Ascending aorta (tissue), 2 donors: ENCODE measurements at places on chromosomes 1 and 21.

DNA sequence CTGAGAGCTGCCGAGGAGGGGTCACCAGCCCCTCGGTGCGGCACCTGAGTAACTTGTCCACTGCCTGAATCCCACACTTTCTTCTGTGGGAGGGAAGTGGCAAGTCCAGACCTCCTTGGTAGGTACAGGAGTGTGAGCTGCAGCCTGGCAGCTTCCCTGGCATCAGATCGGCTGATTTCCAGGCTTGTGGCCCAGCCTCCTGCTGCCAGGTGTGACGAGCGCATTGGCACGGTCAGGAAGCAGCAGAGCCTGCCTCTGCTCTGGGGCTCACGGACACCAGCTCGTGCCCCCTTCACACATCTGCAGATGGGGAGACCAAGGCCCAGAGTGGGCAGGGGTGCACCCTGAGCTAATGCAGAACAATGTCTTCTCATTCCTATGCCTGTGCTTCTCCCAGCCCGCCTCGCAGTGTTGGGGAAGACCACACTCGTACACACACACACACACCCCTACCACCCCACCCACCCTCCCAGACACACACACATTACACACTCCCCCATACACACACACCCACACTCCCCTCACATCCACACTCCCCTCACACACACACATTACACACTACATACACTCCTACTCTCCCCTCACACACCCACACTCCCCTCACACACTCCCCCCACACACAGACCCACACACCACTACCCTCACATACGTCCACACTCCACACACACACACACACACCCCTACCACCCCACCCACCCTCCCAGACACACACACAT, 33.1 kb upstream of the SELENON start:
- H3K36me3 ChIP-seq, result peaks cover 9% of the 10 kb centered on the region
- no peak overlapping the region for H3K27ac ChIP-seq
- H3K4me3 ChIP-seq, result no peak overlapping the region

DNA sequence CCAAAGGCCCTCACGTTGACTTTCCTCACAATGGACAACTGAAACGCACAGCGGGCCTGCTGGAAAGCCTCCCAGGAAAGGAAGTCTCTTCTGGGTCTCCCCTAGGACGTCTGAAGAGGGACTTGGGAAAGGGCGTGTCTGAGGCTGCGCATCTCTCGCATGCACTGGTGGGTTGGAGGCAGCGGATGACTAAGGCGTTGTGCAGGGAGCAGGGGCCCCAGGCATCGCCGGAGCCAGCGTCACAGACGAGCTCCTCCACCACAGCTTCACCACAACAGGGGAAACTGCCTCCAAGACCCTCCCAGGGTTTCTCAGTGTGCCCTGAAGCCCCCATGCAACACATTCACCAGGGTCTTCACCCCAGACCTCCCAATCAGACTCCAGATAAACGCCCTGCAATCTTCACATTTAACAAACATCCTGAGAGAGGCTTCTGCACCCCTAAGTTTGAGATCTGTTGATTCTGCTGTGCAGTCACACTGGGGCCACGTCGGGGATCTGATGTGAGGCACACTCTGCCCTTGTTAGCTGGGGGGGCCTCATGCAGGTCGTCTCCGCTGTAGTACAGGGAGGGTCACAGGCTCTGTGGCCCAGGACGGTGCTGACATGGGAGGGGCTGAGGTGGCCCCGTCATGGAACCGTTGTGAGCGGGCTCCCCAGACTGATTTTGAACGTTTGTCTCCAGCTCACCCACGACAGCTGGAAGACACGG, 7.0 kb upstream of the TFF1 start:
- no peaks in the 10 kb centered on the region for H3K27me3 ChIP-seq
- H3K4me3 ChIP-seq, result no peak overlapping the region
- no peaks in the 10 kb centered on the region for H3K36me3 ChIP-seq
- DNase-seq, result no peak

DNA sequence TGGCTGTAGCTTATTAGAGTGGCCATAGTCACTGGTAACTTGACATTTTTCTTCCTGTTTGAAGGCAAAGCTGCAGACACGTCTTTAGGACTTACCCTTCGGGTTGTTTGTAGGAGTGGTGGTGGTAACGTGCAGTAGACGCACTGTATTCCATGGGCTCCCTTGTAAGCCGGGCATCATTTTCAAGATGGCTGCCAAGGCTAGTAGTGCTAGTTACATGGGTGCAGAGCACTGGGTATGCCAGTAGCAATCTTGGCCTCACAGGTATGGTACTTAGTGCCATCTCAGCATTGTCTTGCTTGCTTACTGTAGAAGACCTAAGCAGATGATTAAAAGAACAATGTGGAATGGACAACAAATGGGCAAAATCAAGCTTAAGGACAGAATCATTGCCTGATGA, 1.9 kb downstream of the YBX1 start:
- no peak overlapping the region for H3K27ac ChIP-seq
- H3K27me3 ChIP-seq, result no peaks in the 10 kb centered on the region
- H3K4me1 ChIP-seq, result peaks cover 50% of the 10 kb centered on the region
- peak overlapping the region; percentile 96 for H3K4me3 ChIP-seq

DNA sequence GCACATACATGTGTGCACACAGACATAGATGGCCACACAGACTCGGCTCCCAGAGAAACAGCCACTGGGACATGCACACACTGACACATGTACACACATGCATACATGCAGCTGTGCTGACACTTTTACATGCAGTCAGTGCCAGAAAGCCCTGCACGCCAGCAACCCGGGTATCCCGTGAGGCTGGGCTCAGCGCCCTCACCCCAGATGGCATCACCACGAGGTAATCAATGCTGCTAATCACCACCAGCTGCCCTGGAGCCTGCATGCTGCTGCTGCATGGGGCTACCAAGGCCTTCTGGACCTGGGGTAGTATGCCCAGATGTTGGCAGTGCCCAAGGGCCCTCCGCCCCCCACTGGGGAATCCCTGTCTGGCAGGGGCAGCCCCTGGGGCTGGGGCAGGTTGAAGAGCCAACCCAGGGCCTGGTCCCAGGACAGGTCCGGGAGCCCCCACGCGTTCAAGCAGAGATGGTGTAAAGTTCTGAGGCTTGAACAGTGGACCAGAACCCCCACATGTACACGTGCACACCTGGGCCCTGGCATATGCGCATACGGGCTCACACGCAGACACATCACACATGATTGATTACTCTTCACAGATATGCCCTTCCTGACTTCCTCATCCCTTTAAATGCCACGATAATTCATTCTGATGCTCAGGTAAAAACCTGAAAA, 2.7 kb upstream of the COL16A1 start:
- no peaks in the 10 kb centered on the region for H3K27me3 ChIP-seq
- no peaks in the 10 kb centered on the region for H3K4me1 ChIP-seq
- H3K27ac ChIP-seq, result no peak overlapping the region
- DNase-seq, result no peak
- H3K4me3 ChIP-seq, result no peak overlapping the region

DNA sequence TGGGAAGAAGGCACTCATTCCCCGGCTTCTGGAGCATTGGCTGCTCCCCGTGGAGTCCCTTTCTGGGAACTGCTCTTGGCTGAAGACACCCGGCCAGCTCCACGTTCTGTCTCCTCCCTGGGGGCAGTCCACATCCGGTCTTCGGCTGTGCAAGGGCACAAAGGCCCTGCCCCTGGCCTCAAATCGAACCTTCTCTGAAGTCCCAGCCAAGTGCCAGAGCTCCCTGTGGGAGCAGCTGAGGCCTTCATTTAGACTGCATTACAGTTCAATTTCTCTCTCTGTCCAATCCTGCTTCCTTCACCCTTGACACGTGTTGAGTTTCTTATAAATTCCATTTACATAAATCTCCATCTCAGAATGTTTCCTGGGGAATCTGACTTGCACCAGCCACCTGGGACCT, 132.9 kb upstream of the POU3F1 start:
- no peak overlapping the region for H3K4me3 ChIP-seq
- H3K4me1 ChIP-seq, result no peaks in the 10 kb centered on the region
